ENCODE measurements at places on chromosomes 6 and 20.

- no peak for DNase-seq
These were observed 15.9 kb downstream of the BCAS1 start for GRCh38 chr20:54054516-54054915.

GRCh38 chr20:6388671-6389197 is 265.9 kb upstream of the FERMT1 start:
- no peak for DNase-seq

GRCh38 chr6:73516514-73517489 is 4.0 kb downstream of the EEF1A1 start:
- peak; percentile 43 for DNase-seq

- DNase-seq, result no peak
These were observed 265.5 kb downstream of the TBX18 start for GRCh38 chr6:84498905-84499304.

GRCh38 chr6:158439255-158439654 is 120.6 kb upstream of the TMEM181 start:
- no peak for DNase-seq

Data from hematopoietic multipotent progenitor cell treated with erythropoietin and hydrocortisone succinate and interleukin-3 and kit ligand, for 8 days (in vitro differentiated cells).